ENCODE measurements at places on chromosomes 4 and X. TPM values are rescaled to one million over a fixed set of nuclear protein-coding genes. Genes with fewer than 3 reads are reported as not detected.

Gene SASH3
- not detected for total RNA-seq

Gene TSPAN7
- 77.5 TPM for total RNA-seq

Gene SSX1
- not detected for total RNA-seq

Gene C4orf51
- not detected for total RNA-seq

Gene CXCL3
- total RNA-seq = 11.1 TPM

Measured in NCI-H460 (cell line).